ENCODE measurements at places on chromosomes 4 and X.

DNA sequence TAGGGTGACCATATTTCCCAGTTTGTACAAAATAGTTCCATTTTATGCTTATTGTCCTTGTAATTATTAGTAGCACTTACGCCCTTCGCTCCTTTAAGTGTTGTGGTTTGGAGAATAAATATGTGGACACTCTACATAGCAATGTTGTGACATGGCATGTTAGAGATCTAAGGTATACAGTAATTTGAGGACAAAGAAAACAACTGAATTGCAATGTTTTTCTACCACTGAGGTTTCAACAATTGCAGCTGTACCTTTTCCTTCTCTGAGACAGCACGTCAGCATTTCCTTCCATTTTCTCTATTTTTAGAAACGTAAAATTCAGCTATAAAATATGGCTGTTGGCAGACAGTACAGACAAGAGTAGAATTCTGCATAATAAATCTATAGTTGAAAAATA is 323.1 kb downstream of the MAPK10 start:
- DNase-seq: peak; percentile 54

DNA sequence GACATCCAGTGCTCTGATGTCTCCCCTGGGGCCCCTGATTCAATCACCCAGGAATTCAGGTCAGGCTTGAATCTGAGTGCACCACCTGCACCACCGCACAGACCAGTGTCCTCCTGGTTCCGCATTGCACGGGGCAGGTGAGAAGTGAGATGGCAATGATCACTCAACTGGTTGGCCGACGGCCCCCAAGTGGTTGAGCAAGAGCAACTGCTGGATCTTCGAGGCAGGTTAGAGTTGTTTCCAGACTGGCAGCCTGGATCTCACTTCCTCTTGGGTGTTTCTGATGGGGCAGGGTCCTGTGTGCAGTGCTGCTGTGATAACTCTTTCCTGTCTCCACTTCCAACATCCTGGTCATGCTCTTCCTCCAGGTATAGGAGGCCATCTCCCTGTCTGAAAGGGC is 50.4 kb downstream of the C4orf50 start:
- no peak for DNase-seq

GRCh38 chrX:44036336-44036735 is 63.1 kb upstream of the NDP start:
- peak; percentile 81 for DNase-seq

DNA sequence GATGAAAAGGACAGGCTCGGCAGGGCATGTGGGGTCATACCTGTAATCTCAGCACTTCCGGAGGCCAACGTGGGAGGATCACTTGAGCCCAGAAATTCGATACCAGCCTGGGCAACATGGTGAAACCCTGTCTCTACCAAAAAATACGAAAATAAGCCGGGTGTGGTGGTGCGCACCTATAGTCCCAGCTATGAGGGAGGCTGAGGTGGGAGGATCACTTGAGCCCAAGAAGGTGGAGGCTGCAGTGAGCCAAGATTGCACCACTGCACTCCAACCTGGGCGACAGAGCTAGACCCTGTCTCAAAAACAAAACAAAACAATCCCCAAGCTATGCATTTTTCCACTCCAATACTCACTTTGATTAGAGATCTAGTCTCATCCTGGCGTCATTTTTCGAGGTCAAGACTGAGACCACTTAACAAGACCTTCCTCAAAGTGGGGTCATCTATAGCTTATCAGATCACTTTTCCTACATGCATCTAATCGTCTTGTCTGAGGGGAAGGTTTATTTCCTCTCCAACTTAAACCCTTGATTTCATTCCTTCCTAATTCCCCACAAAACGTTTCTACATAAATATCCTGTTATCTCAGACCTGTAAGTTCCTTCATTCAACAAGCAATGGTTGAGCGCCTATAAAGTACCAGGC is 1.3 kb downstream of the NKAP start:
- no peak for DNase-seq

DNA sequence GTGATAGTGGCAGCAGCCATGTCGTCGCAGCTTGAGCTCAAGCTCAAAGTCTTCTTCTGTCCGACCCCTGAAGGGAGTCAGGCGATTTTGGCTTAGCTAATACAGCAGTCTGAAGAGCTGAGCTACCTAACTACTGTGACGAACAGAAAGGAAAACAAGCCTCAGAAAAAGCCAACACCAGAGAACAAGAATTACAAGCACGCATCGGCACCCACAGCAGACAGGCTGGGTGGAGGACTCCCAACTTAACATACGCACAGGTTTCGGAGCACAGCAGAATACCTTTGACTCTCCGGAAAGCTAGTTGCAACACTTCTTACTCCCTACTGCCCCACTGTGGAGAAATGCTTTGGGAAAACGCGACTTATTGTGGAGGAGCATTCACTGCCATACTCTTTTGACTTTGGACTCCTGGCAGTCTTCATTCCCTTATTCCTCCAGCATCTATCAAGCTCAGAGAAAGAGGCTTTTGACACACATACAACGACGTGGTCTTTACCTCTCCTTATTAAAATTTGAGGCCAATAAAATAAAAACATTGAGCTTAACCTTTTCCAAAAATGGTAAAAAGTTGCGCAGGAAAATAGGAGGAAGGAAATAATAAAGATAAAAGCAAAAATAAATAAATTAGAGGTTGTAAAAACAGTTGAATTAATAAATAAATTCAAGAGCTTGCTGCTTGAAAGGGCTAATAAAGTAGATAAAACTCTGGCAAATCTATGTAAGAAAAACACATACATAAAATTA is 41.3 kb upstream of the GPC3 start:
- DNase-seq: peak; percentile 52

- DNase-seq: no peak
Observed at GRCh38 chr4:102322736-102323135, 22.5 kb downstream of the SLC39A8 start.

- DNase-seq: peak; percentile 24
Observed at GRCh38 chr4:173135241-173135847, 33.3 kb upstream of the GALNT7 start.

GRCh38 chr4:138565576-138565975 is 323.4 kb upstream of the SLC7A11 start:
- peak; percentile 20 for DNase-seq

- no peak for DNase-seq
Observed at GRCh38 chr4:90926957-90927356, 799.8 kb downstream of the CCSER1 start.

GRCh38 chrX:68536884-68537283 is 38.0 kb downstream of the YIPF6 start:
- no peak for DNase-seq

DNA sequence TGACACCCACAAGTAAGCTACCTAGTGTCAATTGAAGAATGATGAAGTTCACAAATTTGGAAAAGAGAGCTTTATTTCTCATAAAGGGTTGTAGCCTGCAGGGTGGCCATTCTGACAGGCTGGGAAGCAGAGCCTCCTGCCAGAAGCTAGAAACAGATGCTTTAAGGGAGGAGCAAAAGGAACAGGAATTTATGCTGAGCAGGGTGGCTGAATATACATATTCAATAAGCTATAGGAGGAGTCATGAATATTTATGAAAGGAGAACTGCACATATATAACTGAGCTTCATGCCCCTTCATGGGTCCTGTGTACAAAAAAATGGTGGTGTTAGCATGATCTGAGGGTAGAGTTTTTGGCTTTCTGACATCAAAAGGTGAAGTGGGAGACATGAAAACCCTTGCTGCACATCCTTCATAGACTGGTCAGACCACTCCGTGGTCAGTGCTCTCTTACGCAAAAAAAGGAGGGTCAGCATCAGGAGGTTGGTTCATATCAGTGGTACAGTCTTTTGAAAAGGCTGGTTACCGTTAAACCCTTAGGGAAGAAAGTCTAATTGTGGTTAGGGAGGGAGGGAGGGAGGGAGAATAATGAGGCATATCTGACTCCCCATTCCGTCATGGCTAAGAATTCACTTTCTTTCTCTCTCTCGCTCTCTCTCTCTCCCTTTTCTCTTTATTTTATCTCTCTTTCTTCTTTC is 121.4 kb downstream of the LUZP4 start:
- DNase-seq: no peak

GRCh38 chrX:11408109-11408405 is 114.8 kb downstream of the AMELX start:
- no peak for DNase-seq

- peak; percentile 68 for DNase-seq
Observed at GRCh38 chrX:15468036-15468435, 25.1 kb downstream of the PIR start.

DNA sequence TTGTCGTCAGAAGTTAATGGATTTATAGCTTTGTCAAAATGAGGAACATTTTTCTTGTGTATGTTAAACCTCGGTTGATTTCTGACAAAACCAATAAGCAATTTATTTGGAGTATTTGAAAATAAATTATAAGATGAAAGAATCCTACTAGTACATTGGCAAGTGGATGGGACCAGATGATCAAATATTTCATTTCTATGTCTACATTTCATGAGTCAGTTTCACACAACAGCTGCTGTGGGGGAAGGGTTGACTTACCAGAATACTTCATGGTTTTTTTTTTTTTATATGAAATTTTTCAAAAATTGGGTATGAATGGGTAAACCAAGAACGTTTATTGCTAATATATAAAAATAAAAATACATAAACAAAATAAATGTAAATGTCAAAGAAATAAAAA is 39.4 kb downstream of the RAPGEF2 start:
- peak; percentile 51 for DNase-seq

DNA sequence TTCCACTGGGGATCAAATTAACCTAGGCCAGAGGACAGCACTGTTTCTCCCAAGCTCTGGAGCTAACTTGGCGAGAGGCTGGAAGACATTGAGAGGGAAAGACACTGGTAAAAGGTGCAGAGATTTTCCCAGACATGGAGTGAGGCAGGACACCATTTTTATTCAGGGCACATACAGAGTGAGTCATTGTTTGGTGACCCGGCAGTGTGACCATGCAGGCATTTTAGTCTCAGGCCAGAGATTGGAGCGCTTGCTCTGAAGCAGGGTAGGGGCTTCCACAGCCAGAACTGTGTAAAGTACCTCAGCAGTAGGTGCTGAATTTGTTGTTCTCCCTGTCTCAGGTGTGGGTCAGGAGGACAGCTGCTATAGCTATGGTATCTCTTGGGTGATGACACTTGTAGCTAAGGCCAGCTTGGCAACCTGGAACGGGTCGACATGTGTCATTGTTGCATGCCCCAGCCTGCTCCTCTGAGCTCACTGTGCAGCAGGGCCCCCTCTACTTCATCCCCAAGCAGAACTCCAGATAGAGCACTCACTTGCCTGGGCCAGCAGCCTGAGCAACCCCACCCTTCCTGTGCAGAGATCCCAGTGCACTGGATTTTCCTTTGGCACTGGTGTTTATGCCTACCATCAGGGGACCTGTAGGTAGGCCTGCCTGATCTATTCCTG is 79.8 kb upstream of the ATP8A1 start:
- DNase-seq: no peak

- DNase-seq: no peak
Observed at GRCh38 chrX:1163231-1163630, 49.2 kb downstream of the CRLF2 start.

DNA sequence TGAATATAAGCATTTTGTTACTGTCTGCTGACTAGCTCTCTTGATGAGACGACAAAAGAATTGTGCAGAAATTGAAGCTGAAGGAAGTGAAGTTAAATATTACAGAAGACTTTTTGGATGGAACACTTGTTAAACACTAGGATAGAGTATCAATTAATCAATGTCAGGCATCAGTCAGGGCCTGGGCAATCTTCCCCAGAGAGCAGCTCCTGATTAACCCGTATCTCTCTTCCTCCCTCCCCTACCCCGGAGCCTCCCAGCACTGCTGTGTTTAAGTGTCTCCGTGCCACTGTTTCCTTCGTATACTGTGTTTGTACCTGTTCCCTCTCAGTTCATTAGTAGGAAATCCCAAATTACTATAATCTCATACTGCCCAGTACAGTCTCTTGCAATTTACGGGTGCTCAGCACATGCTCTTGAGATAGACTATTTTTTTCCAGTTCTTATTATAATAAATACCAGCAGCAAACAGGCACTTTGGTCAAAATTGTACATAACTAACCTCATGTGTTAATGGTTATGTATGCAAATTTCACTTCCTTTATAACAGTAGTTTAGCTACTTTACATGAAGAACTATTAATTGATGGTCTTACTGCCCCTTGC is 765.7 kb upstream of the FTHL17 start:
- no peak for DNase-seq

- DNase-seq: no peak
Observed at GRCh38 chrX:72262077-72262476, 15.0 kb downstream of the RPS4X start.

DNA sequence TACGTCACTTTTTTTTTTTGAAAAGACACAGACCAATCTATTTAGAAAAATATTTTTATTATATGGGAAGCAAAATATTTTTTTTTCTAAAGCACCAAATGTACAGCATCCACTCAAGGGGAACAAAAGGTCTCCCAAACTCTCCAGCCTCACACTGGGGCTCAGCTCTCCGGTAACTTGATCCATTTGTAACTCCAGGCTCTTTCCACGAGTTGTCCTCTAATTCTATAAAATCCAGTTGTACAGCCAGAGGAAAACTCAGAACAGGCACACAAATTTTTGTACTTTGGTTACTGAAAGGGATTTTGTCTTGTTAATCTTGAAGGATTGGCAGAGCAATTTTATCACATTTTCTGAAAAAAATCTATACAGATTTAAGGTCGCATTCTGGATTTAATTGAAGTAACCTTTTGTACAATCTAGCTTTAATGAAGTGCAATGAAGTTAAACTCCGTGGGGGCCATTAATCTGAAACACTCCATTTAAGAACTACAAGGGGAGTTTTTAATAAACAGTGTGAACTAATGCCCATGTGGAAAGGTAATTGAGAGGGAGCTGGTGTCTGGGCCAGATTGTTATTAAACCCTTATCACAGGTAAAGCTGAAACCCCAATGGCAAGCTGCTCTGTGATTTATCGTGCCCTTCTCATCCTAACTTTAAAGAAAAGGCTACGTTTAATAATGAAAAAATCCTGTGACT is 161.2 kb upstream of the FRG1 start:
- DNase-seq: no peak

GRCh38 chr4:158793021-158793420 is 24.2 kb downstream of the FNIP2 start:
- peak; percentile 31 for DNase-seq

DNA sequence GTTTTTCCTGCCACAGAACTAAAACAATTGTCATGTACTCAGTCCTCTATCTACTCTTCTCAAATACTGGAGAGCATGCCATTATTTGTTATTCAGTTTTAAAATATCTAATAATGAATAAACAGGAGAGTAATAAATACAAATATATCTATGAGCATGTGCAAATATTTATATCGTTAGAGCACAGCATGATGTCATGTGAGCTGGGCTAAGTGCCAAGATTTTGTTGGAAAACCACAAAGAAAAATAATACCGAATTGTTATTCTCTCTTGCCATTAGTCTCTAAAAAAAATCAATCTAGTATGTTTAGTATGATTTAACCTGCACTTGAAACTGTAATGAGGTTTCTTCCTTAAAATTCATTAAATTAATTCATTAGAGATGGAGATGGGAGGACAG is 97.3 kb downstream of the DDX60 start:
- peak; percentile 85 for DNase-seq

GRCh38 chr4:7189475-7190277 is 2.7 kb upstream of the SORCS2 start:
- no peak for DNase-seq

- DNase-seq: no peak
Observed at GRCh38 chrX:56066016-56066415, 166.1 kb upstream of the KLF8 start.

- no peak for DNase-seq
Observed at GRCh38 chrX:63869506-63869905, 84.5 kb upstream of the ARHGEF9 start.
